Stimulated activated CD8-positive, alpha-beta memory T cell treated with anti-CD3 and anti-CD28 coated beads, Interleukin-4, amount 100 ng/mL, for 1 hour (primary cell): ENCODE measurements at places on chromosomes 16 and 17.

DNA sequence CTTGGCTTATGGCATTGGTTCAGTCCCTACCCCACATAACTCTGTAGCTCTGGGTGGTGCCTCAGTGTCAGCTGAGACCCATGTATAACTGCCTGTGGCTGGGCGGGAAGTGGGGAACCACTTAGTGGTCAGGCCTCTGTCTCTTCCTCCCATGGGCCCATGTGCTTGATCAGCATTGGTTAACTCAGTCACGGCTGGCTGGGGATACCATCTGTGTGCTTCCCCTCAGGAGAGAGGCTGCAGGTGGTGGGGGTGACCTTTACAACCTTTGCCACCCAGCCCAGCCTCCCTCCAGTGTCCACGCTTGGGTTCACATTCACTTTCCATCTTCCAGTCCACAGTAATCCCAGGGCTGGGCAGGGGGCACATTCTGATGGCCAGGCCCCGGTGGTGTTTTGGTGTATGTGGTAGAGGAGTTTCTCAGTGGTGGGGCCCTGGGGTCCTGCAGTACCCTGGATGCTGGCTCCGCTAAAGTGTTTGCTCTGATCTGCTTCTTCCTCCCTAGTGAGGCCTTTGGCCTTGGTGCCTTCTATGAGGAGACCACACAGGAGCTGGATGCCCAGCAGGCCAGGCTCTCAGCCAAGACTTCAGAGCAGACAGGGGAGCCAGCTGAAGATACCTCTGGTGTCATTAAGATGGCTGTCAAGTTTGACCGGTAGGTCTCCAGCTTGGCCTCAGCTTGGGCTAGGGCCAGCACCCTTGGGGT, 10.2 kb upstream of the NFATC3 start:
- DNase-seq: no peak

- no peak for DNase-seq
These were observed 304.7 kb downstream of the XYLT1 start for GRCh38 chr16:17166095-17166494.

GRCh38 chr16:9955677-9956076, 226.6 kb downstream of the GRIN2A start:
- no peak for DNase-seq

- DNase-seq: no peak
These were observed 16.8 kb downstream of the SDR42E1 start for GRCh38 chr16:81994485-81994884.

DNA sequence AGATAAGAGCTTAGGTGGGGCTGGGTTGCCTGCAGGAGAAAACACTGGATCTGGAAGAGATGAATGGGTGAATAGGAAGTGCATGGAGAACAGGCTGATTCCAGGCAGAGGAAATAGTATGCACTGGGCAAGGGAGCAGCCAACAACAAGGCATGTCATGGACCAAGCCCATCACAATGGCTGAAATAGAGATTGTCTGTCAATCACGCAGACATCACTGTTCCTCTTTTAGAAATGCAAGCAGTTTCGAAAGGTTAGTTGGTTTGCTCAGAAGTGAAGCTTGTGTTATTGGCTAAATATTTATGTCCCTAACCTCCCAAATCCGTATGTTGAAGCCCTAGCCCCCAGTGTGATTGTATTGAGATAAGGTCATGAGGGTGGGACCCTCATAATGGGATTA, 621.7 kb upstream of the CDH11 start:
- no peak for DNase-seq
